Activated gamma-delta T cell treated with Interleukin-2 at 50 U/mL for 16 hours (primary cell): ENCODE measurements at places on chromosomes 7 and 10.

DNA sequence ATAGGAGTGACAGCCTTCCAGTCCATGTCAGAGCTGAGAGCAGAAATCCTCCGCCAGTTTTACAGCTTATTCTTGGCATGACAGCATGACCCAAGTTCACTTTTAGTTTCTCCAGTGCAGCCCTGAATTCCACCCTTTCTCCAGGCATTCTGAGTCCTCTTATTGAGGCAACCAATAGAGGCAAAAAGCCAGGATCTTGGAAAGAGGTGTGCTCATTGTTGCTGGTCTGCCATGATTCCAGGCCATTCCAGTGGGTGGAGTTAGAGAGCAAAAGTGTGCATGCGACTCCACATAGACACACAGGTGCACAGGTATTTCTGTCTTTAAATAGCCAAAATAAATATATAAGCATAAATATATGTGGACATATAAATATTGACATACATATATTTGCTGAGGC, 224.7 kb upstream of the ADARB2 start:
- DNase-seq = no peak

DNA sequence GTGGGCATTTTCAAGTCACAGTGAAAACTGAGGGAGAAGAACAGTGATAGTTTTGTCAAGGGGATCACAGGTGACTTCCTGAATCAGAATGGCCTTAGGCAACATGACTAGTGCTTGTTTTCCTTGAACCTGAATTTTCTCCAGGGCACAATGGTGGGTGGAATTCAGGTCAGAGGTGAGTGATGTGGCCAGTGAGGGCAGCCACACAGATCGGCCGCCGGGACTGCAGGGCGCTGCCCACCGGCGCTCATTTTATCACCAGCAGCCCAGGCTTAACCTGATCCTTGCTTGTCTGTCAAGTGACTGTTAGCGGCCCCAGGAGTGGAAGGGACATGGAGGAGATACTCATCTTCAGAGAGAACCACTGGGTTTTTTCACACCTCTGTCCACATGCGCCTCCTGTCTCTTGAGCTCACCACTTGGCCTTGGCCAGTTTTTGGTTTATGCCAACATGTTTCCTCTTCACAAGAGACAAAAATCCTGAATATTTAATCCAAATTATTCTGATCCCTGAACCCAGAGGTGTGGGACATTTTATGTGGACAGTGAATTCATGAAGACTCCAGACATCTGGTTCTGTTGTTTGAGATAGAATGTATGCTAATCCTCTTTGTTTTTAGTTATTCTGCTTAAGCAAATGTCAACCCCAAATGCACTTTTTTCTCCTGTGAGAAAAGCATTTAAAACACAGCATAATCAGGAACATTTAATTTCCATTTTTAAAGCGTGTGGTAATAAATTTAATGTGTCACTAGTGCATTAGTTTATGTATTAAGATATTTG, 108.7 kb downstream of the DOCK1 start:
- DNase-seq = no peak

DNA sequence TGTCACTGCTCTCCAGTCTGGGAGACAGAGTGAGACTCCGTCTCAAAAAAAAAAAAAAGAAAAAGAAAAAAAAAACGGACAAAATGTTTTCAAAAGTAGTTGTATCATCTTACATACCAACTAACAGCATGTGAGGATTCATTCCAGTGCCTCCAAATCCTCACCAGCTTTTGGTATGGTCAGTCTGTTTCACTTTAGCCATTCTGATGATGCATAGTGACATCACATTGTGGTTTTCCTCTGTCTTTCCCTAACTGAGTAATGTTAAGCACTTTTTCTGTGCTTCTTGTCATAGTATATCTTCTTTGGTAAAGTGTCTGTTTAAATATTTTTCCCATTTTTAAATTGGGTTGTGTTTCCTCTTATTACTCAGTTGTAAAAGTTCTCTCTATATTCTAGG, 251.4 kb upstream of the CTBP2 start:
- DNase-seq = no peak

GRCh38 chr10:79344502-79345195, 2.6 kb upstream of the PPIF start:
- DNase-seq = no peak

DNA sequence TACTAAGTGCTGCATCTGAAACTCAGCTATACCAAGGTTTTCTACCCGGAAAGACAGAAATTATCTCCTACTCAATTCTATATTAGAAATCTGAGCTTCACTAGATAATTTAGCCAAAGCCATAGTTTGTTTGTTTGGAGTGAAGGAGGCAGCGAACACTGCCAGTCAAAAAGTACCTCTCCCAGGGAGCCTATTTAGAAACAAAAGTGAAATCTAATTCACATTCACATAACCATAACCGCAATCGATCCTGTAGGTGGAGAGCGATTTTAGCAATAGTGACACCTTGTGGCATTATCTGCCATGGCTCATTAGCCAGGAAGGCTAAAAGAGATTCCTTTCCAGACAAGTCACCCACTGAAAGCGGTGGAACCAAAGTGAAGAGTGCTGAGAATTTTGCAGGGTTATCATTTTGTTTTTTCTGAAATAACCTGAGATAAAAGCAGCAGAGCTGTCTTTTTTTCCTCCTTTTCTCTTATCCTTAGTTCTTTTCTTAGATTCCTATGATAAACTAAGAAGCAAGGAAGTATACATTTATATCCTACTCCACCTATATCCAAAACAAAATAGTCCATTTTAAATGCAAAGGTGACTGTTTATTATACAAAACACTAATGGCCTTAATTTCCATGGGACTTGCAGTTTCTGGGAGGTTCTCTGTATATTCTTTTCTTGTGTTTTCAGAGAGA, 83.7 kb upstream of the BET1 start:
- peak; percentile 28 for DNase-seq
